ENCODE measurements at places on chromosomes 1 and 21.
A peak's percentile ranks its signal among the peaks of the same experiment; 100 is the strongest.

GRCh38 chr1:110728388-110729001, 53.8 kb upstream of the KCNA3 start:
- no peak for DNase-seq

- no peak for DNase-seq
Measured at GRCh38 chr1:42837709-42838108, 8.7 kb upstream of the ZNF691 start.

- DNase-seq = no peak
Measured at GRCh38 chr1:70331962-70332361, 22.6 kb downstream of the ANKRD13C start.

- DNase-seq = peak; percentile 88
Measured at GRCh38 chr1:171654942-171655745, 2.7 kb upstream of the MYOC start.
